Keratinocyte (primary cell): ENCODE measurements at places on chromosomes 4 and X. TPM values are rescaled to one million over a fixed set of nuclear protein-coding genes. Genes with fewer than 3 reads are reported as not detected.

MBNL3 gene
- 6.9 to 7.1 TPM (median 6.9 TPM) in 3 replicates for polyA plus RNA-seq

GRCh38 chr4:125358453-125358852, 43.7 kb downstream of the FAT4 start:
- DNase-seq, result no peak

RP2 gene
- 10.8 to 20.9 TPM (median 17.0 TPM) in 3 replicates for polyA plus RNA-seq

- no peak for DNase-seq
These were observed 18.4 kb upstream of the FNIP2 start for GRCh38 chr4:158750379-158750778.

DNA sequence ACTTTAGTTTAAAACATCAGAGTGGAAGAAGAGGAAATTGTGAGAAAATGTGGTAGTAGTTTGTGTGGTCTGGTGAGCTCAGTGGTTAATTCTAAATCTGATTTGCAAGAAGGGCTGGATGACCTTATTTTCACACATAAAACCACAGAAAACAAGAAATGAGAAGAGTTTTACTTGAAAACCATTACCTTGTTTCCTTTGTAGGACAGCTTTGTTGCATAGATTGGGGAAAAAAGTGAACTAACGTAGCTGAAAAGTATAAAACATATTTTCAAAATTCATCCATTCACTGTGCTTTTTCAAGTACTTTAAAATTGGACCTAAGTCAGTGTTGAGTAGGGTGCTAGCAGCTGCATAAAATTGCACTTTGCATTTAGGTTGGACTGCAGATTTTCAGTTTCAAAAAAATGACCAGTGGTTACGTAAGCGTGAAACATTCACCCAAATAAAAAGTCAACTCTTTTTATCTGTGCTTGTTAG, 211.3 kb downstream of the ARHGAP10 start:
- no peak for DNase-seq
